Vagina (tissue), 2 donors: ENCODE measurements at places on chromosomes 6 and 20.

GRCh38 chr20:60048634-60049521 is 90.7 kb downstream of the CDH26 start:
- DNase-seq = no peak

GRCh38 chr6:40623932-40624331 is 36.8 kb upstream of the LRFN2 start:
- DNase-seq = no peak

DNA sequence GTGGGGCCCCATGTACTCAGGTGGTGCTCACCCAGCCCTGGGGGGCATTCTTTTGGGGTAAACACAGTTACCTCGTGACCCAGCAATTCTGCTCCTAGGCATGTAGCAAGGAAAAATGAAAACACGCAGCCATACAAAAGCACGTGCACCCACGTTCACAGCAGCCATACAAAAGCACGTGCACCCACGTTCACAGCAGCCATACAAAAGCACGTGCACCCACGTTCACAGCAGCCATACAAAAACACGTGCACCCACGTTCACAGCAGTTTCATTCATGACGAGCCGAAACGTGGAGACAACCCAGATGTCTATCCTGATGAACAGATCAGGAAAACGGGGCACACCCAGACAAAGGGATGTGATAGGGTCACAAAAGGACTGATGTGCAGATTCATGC is 57.1 kb downstream of the YTHDF1 start:
- DNase-seq = no peak

- no peak for DNase-seq
Observed at GRCh38 chr6:167644412-167645132, 182.1 kb upstream of the AFDN start.

GRCh38 chr6:14885498-14885897 is 360.4 kb upstream of the JARID2 start:
- DNase-seq = no peak

GRCh38 chr6:124747349-124747748 is 214.9 kb upstream of the RNF217 start:
- DNase-seq = no peak

DNA sequence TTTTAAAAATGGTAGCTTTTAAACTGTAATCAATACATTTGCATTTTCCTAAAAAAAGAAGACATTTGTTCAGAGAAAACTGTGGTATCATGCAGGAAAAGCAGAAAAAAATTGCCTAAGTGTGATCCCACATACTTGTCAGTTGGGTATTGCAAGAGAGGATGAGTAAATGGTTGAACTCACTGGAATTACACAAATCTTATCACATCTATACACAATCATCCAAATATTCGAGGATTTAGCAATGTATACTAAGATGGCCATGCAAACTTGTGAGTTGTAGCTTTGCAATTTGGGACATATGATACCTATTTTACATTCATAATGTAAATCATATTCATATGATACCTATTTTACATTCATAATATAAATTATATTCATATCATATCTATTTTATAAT is 58.2 kb upstream of the GJE1 start:
- DNase-seq = no peak

GRCh38 chr20:5552154-5552553 is 198.0 kb upstream of the SHLD1 start:
- DNase-seq = no peak

GRCh38 chr6:53922539-53922981 is 127.8 kb downstream of the LRRC1 start:
- no peak for DNase-seq

DNA sequence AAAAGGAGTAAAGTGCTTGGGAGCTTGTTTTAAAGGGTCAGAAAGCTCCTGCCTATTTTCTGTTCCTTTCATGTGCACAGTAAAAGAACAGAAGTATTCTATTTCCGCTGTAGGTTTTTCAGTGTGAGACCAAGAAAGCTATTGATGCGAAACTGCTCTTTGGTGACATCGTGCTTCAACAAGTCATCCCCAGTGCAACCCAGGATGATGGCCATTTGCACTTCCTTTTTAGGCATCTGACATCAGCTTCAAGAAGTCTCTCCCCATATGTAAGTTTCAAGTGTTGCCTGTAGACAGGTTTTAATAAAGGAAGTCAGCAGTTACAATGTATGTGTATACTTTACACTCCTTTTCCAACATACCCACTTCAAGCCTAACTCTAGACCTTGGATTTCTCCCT is 131.6 kb downstream of the RFX6 start:
- DNase-seq = no peak

GRCh38 chr6:88870717-88871330 is 92.6 kb downstream of the RNGTT start:
- no peak for DNase-seq
